ENCODE measurements at places on chromosomes 7 and 10.

GRCh38 chr10:103457176-103457712 is 1.5 kb downstream of the CALHM1 start:
- DNase-seq = no peak

DNA sequence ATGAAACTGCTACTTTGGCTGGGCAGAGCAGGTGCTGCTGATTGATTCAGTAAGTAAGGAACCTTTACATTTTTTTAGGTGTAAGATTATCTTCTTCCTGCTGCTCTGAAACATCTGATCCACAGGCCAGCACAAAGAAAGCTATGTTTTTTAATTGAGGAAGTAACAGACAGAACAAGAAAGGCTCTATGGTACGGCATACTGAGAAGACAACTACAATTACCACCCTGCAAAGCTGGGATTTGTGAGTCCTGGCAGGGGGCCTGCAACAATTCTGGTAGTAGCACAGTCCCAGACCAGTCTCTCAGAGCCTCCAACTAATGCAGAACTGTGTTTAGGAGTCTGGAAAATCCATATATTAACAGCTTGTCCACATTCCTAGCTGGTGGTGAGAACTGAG is 103.0 kb upstream of the LRRTM3 start:
- DNase-seq = no peak

- DNase-seq = no peak
Observed at GRCh38 chr10:125165584-125166573, 5.5 kb upstream of the CTBP2 start.

GRCh38 chr10:29181936-29182335 is 106.9 kb upstream of the LYZL1 start:
- no peak for DNase-seq

- no peak for DNase-seq
Observed at GRCh38 chr7:64867863-64868440, 35.1 kb upstream of the ZNF273 start.

- DNase-seq = no peak
Observed at GRCh38 chr7:123811056-123811455, 33.9 kb upstream of the HYAL4 start.

GRCh38 chr7:85840554-85840953 is 653.7 kb upstream of the SEMA3D start:
- no peak for DNase-seq

GRCh38 chr7:106076537-106076936 is 35.6 kb downstream of the SYPL1 start:
- DNase-seq = no peak

DNA sequence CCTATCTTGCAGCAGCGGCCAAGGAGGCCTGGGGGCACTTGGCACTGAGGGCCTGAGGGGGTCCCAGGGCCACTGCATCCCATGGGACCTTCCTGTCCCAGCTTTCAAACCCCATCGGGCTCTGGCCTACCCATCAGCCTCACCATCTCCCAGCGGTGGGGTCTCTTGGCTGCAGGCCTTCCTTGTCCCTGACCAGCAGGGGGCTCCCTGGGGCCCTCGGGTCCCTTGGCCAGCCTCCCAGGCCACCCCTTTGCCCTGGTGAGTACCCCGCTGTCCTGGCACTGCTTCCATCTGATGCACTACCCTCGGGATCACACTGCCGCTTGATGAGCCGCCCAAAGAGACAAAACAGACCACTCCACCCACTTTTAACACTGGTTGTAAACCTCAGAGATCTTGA is 43.5 kb downstream of the YKT6 start:
- DNase-seq = no peak

DNA sequence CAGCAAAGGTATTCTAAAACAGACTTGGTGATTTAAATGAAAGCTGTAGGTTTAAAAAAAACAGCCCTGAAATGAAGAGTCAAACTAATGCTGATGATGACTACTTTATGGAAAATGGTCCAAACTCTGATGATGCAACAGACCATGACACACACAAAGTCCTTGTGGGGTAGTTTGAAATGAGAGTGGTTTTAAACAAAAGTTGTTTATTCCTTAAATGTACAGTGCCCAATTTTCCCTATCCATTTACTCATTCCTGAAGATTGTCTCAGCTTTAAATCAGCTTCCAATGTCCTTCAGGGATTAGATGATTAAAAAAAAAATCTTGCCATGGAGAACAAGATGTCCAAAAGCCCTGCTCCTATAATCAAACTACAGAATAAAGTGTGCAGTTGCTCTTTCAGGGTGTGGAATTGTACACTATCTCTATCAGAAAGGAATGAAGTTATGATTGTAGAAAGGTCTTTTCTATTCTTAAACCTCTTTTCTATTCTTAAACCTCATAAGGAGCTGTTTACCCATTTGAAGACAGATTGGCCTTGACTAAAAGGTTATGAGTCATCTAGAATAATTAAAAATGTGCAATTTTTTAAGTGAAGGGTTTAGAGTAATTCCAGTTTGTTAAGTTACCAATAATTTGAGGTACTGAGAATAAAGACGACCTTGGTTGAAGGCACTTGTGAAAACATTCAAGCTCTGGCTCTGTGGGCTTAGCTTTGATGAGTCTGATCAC is 70.2 kb upstream of the ITGA8 start:
- no peak for DNase-seq

All from progenitor cell of endocrine pancreas (in vitro differentiated cells).